Glutamatergic neuron (in vitro differentiated cells): ENCODE measurements at places on chromosomes 16 and 17.
A peak's percentile ranks its signal among the peaks of the same experiment; 100 is the strongest.

DNA sequence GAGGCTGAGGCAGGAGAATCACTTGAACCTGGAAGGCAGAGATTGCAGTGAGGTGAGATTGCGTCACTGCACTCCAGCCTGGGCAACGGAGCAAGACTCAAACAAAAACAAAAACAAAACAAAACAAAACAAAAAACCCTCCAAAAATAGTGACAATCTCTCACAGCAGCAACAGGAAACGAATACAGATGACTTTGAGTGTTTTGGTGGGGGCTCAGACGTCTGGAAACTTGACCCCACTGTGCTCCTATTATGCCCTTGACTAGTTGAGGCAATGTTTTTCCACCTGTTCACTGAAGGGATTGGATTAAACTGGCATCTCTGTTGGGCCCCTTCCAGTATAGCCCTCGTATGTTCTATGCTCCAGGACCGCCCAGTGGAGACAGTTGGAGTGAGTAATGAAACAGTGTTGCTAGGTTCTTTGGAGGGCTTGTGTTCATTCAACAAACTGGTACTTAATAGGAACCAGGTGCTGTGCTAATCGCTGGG is 167.0 kb downstream of the UTP18 start:
- DNase-seq = no peak

DNA sequence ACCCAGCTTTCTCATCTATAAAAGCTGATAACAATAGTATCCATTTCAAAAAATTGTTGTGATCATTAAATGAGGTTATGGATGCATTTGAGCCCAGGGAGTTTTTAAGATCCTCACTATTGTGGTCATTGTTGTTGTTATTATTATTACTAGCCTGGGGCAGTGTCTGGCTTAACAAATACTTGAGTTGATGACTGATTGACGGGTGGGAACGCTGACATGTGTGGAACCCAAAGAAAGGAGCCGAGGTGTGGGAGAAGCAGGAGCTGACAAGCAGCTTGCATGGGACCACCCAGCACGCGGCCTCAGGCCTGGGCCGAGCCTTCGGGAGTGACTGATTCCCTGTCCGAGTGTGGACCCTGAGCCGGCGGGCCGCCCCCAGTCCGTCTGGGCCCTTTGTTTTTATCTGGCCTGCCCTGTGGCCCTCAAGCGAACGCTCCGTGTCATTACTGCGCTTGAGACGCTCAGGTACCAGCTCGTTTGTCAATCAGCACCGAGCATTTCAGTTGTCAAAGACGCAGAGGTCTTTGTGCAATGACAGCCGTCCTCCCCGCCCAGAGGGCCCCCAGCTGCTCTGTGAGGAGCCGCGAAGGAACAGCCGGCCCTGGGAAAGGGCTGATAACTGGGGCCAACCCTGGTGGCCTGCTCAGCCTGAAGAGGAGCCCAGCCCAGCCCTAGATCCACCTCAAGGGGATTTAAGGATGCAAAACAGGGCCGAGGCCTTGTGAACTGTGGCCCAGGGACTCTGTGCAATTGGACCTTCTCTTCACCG is 132.9 kb upstream of the FOXF1 start:
- no peak for DNase-seq

- DNase-seq = no peak
Observed at GRCh38 chr16:6059671-6060070, 962.1 kb upstream of the EEF2KMT start.

DNA sequence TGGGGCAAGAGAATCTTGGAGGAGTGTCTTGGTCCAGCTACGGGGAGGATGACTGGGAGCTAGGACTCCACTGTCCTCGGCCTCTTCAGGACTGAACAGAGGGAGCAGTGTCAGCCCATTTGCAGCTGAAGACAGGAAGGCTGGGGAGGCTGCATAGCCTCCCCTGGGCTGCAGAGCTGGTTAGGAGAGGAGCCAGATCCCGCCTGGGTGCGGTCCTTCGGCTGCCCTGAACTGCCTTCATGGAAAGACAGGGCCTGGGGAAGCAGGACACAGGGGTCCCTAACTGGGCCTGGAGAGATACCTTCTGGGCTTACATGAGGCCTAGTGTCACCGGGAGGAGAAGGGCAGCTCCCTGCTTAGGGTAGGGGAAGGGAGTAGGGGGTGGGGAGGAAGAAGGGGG is 26.6 kb downstream of the UNC13D start:
- no peak for DNase-seq

- peak; percentile 40 for DNase-seq
Observed at GRCh38 chr16:49348408-49349176, 25.0 kb upstream of the C16orf78 start.

GRCh38 chr17:40450175-40450574 is 6.9 kb downstream of the IGFBP4 start:
- no peak for DNase-seq

DNA sequence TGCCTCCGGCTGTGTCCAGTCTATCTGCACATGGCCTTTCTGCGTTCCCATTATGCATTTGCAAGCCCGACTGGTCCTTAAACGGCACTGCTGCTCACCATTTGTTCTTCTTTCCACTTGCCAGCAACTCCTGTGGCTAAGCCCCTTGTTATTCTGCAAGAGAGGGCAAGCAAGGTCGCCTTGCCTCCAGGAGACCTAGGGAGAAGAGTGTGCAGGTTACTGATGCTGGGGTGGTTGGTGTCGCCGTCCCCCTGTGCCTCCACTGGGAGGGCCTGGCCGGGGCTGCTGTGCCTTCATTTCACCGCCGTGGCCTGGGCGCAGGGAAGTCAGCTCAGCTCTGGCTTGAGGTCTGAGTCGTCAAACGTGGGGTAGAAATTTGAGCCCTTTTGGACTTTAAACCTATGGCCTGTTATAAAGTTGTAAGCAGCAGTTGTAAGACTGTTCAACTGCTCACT is 12.7 kb downstream of the SLC6A4 start:
- DNase-seq = no peak

GRCh38 chr17:6555331-6556120 is 829 bp downstream of the PITPNM3 start:
- DNase-seq = peak; percentile 60

DNA sequence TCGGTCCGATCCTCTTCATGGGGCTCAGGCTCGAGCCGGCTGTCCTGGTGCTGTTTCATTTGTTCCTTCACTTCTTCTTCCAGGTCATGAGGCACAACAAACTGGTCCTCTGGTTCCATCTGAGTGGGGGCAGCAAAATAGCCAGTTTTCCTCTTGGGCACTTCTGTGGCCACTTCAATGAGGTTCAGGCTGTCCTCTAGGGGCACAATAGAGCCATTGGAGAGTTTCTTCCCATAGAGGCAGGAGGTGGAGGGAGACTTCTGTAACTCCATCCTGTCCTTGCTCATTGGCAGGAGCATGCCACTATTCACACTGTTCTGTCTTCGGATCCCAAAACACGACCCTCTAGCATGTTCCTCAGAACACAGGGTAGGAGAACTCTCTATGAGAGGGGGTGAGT is 22.9 kb downstream of the MARVELD3 start:
- DNase-seq = no peak

GRCh38 chr17:46818316-46818928 is at the start of gene WNT3:
Gene WNT3, minus strand, starts transcription at chr17:46818692. Its CDS starts 95 bp downstream, at chr17:46818597.
- DNase-seq = peak; percentile 57

DNA sequence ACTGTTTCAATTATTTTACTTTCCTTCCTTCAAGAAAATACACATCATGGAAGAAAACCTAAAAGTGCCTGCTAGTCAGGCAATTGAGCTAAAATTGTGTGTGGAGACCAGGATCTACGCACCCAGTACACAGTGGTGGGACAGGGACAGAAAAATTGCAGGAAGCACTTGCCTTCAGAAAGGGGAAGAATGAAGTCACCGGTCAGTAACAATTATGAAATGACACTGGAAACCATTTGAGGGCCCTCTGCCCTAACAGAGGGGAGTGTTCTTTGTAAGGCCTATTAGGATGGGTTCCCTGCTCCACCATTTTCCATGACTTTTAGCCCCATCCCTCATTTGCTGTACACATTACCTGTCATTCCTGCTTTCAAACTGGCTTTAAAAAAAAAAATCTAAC is 4.5 kb upstream of the PHAF1 start:
- no peak for DNase-seq

- DNase-seq = no peak
Observed at GRCh38 chr16:81431554-81432353, 12.9 kb upstream of the CMIP start.

- DNase-seq = no peak
Observed at GRCh38 chr16:17365591-17366298, 105.0 kb downstream of the XYLT1 start.

DNA sequence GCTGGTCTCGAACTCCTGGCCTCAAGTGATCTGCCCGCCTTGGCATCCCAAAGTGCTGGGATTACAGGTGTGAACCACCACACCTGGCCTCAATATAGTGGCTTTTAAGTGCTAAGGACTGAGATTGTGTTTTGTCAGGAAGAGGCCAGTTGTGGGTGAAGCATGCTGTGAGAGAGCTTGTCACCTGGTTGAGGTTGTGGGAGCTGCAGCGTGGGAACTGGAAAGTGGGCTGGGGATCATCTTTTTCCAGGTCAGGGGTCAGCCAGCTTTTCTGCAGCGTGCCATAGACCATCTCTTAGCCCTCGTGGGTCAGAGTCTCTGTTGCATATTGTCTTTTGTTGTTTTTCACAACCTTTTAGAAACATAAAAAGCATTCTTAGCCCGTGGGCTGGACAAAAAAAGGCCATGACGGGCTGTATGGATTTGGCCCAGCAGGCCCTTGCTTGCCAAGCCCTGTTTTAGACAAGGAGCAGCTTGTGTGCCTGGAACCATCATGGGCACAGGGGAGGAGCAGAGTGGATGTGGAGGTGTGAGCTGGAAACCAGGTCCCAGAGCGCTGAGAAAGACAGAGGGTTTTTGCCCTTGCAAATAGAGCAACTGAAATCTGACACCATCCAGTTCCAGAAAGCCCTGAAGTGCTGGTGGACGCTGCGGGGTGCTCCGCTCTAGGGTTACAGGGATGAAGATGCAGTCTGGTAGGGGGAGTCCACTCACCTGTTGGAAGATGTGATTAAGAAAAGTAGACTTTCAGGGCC is 5.5 kb downstream of the BIRC5 start:
- no peak for DNase-seq

GRCh38 chr17:28475151-28475900 is 1.9 kb downstream of the SLC13A2 start:
- DNase-seq = no peak

GRCh38 chr16:14098081-14098480 is 27.0 kb downstream of the MRTFB start:
- DNase-seq = no peak

DNA sequence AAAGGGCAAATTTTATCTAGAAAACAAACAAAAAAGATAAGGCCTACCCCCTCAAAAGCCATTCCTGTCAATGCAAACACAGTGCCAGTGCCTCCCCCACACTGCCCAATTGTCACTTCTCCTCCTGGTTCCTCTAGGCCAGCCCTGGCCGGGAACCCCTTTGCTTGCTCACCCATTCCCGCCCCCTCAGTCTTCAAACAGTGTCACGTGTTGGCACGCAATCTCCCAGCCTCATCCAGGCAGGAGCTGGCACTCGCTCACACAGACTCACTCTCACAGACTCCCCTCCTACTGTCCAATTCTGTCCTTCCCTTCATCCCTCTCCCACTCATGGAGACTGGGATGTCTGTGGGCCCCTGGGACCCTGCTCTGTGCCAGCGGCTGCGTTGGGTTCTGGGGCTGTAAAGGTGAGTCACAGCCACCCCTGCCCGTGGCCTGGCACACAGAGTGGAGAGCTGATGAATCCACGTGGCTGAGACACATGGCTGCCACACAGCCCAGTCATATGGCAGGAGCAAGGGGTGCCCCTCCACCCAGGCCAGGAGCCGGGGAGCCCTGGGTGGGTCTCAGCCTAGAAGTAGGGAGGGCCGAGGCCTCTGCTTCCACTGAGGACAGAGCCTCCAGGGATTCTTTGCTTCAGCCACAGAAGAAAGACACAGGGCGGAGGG is 54.8 kb downstream of the VAC14 start:
- DNase-seq = no peak

DNA sequence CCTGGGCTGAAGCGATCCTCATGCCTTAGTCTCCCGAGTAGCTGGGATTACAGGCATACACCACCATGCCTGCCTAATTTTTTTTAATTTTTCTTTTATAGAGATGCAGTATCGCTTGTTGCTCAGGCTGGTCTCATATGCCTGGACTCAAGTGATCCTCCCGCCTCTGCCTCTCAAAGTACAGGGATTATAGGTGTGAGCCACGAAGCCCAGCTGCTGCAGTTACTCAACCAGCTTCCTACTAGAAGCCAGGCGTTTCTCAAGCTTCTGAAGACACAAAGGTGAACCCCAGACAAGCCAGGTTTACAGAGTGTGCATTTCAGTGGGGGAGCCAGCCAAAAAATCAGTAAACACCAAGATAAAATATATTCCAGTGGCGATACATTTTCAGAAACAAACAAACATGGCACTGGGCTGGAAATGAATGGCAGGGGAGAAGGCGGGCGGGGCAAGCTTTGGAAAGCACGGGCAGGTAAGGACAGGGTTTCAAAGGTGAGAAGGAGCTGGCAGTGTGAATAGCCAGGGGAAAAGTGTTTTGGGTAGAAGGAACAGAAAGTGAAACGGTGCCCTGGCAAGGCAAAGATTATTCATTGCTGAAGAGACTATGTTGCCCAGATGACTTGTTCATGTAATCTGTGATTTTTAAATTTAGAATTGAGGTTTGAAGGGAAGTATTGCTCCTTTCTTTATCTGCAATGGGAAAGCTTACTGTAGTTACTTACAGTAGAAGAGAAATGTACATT is 471.1 kb downstream of the WWOX start:
- DNase-seq = no peak
